Tibial artery (tissue), 4 donors: ENCODE measurements at places on chromosomes 4 and X.

- DNase-seq: no peak
- H3K36me3 ChIP-seq: no peaks in the 10 kb centered on the region
- H3K4me1 ChIP-seq: peaks cover 16% of the 10 kb centered on the region
- H3K27ac ChIP-seq: no peak overlapping the region
Observed at GRCh38 chr4:24476282-24476681, 108.1 kb downstream of the DHX15 start.

GRCh38 chrX:11619441-11619840, 46.3 kb downstream of the ARHGAP6 start:
- no peak overlapping the region for H3K4me3 ChIP-seq
- no peaks in the 10 kb centered on the region for H3K27me3 ChIP-seq
- no peaks in the 10 kb centered on the region for H3K4me1 ChIP-seq
- H3K36me3 ChIP-seq: no peaks in the 10 kb centered on the region

DNA sequence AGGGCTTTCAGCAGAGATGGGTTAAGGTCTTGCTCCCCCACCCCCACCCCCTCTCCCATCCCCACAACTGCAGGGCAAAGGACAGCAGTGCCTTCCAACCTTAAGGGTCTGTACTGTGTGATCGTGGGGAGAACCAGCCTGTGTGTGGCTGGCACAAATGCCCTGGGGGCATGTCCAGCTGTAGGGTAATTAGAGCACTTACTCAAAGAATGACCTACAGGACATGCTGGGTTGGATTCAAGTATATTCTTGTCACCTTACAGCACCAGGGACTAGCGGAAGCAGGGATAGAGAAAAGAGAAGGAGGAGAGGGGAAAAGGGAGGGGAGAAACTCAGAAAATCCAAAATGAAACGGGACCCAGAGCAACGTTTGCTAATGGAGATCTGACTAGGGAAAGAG, 191.3 kb upstream of the GATB start:
- no peak overlapping the region for H3K27ac ChIP-seq
- no peak overlapping the region for H3K4me3 ChIP-seq
- H3K4me1 ChIP-seq: no peaks in the 10 kb centered on the region
- DNase-seq: no peak
- no peaks in the 10 kb centered on the region for H3K36me3 ChIP-seq

GRCh38 chr4:11565899-11566298, 137.2 kb upstream of the HS3ST1 start:
- no peaks in the 10 kb centered on the region for H3K27me3 ChIP-seq
- no peak for DNase-seq
- H3K4me1 ChIP-seq: no peaks in the 10 kb centered on the region
- no peak overlapping the region for H3K4me3 ChIP-seq

- H3K4me1 ChIP-seq: no peaks in the 10 kb centered on the region
- DNase-seq: no peak
- no peak overlapping the region for H3K27ac ChIP-seq
- H3K4me3 ChIP-seq: no peak overlapping the region
- no peaks in the 10 kb centered on the region for H3K27me3 ChIP-seq
- peaks cover 30% of the 10 kb centered on the region for H3K36me3 ChIP-seq
Observed at GRCh38 chr4:40811956-40812355, 62.2 kb downstream of the NSUN7 start.

DNA sequence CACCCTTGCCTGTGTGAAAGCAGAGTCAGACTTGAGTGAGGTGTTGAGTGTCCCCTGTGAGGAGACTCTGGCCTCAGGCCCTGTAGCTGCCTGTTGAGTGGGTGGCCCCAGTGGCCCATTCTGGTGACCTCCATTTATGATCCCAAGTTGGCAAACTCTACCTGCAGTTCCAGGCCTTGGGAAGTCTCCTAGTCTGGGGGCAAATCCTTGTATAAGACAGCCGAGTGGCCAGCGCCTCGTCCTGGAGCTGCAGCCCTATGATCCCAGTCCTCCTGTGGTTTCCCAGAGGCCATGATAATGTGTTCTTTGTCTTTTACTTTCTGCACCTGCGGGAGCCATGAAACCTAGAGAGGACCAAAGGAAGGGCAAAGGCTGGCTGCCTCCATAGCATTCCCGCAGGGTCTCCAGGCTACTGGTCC, 58.7 kb downstream of the NBDY start:
- no peak for DNase-seq
- H3K4me3 ChIP-seq: no peak overlapping the region
- no peak overlapping the region for H3K27ac ChIP-seq
- peaks cover 9% of the 10 kb centered on the region for H3K36me3 ChIP-seq
- no peaks in the 10 kb centered on the region for H3K27me3 ChIP-seq

DNA sequence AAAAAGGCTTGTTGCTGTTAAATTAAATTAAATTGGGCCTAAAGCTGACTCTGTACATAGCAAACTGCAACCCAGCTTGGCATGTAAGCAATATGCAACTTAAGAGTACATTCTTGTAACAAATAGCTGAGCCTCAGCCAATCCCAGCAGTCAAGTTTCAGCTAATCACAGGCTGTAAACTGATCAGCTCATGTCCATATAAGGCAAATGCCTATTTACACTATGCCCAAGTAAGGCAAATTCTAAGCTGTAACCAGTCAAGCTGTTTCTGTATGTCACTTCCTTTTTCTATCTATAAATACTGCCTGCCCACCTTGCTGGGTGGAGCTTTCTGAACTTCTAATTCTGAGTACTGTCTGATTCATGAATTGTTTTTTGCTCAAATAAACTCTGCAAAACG, 429.1 kb upstream of the FTHL17 start:
- no peaks in the 10 kb centered on the region for H3K36me3 ChIP-seq
- no peak overlapping the region for H3K4me3 ChIP-seq
- peaks cover 14% of the 10 kb centered on the region for H3K4me1 ChIP-seq
- no peaks in the 10 kb centered on the region for H3K27me3 ChIP-seq
- H3K27ac ChIP-seq: no peak overlapping the region
- DNase-seq: no peak

DNA sequence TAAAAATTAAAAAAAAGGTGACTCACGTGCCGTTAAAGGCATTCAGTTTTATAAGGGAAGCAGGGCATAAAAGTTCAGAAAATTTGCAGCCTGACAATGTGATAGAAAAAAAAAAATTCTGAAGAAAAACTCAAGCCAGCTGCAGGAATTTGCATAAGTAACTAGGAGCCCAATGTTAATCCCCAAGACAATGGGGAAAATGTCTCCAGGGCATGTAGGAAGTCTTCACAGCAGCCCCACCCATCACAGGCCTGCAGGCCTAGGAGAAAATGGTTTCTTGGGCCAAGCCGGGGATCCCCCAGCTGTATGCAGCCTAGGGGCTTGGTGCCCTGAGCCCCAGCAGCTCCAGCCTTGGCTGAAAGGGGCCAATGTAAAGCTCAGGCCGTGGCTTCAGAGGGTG, 31.2 kb downstream of the CHM start:
- no peak overlapping the region for H3K4me3 ChIP-seq
- H3K27ac ChIP-seq: no peak overlapping the region
- H3K4me1 ChIP-seq: no peaks in the 10 kb centered on the region

GRCh38 chrX:105269386-105269785, 48.9 kb upstream of the TEX13A start:
- no peaks in the 10 kb centered on the region for H3K27me3 ChIP-seq
- no peak for DNase-seq
- H3K4me1 ChIP-seq: no peaks in the 10 kb centered on the region
- no peak overlapping the region for H3K27ac ChIP-seq

DNA sequence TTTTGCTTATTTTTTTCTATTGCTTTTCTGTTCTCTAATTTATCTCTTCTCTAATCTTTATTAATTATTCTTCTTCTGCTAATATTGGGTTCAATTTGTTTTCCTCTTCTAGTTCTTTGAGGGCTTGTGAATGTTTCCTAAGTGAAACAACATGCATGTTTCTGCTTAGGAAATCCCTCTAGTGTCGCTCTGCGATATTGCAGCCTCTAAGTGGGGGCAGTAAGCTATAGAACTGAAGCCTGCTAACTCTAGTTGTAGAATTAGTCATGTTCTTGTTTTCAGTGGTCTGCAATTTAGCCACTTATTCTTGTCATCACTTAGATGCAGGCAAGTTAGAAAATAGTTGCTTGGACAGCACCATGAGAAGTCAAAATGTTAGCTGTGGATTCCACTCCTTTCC, 222.6 kb downstream of the SPIN4 start:
- no peaks in the 10 kb centered on the region for H3K27me3 ChIP-seq
- H3K27ac ChIP-seq: no peak overlapping the region
- no peak for DNase-seq
- no peaks in the 10 kb centered on the region for H3K36me3 ChIP-seq

GRCh38 chr4:16801356-16801755, 97.1 kb downstream of the LDB2 start:
- no peaks in the 10 kb centered on the region for H3K4me1 ChIP-seq
- DNase-seq: no peak
- no peak overlapping the region for H3K4me3 ChIP-seq
- H3K27ac ChIP-seq: no peak overlapping the region
- H3K36me3 ChIP-seq: no peaks in the 10 kb centered on the region

DNA sequence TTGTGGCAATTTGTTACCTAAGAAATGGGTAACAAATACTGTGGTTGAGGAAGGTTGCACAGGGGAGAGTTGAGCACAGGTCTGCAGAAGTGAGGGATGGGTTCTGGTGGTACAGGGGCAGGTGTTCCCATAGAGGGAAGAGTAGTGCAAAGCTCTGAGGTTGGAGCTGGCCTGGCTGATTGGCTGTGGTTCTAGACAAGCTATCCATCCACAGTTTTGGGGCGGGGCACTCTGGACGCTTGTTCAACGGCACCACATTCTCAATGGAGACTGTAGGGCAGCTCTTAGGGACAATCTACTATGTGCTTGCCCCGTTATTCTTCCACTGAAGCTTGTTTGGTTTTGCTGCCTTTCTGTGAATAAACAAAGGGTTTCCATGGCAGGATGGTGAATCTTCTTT, 35.4 kb downstream of the NAT8L start:
- DNase-seq: no peak
- no peaks in the 10 kb centered on the region for H3K4me1 ChIP-seq
- H3K27ac ChIP-seq: no peak overlapping the region

DNA sequence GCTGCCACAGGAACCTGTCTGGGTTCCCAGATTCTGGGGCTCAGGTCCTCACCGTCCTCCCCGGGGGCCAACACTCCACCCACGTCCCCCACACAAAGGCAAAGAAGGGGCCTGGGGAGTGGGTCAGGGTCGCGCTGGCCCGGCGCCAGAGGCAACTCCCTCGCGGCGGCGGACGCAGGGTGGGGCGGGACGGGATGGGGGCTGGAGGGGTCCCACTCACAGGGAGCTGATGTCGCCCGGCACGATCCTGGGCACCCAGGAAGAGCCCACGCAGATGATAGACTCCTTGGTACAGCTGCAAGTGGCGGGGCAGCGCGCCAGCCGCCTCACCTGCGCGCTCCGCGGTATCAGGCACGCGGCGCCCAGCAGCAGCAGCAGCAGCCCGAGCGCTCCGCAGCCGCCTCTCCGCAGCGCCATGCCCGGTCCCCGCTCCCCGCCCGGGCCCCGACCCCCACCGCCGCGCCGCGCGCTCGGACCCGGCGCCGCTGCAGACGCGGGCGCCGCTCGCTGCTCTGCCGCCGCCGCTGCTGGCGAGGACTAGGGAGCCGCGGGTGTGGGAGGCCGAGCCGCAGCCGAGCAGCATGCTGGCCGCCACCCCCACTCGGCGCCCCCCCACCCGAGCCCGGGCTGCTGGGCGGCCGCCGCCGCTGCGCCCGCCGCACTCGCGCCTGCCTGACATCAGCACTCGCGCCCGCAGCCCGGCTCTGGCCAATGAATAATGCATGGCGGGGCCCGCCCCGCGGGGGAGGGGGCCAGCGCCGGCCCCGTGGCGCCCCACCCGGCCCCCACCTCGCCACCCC, at the start of gene LGI2:
TSS of gene LGI2 (minus strand) at position 670 of the 800 bp plus-strand sequence. CDS start at position 417, 253 bp downstream.
- no peaks in the 10 kb centered on the region for H3K27me3 ChIP-seq
- H3K4me3 ChIP-seq: peak within 1 kb of the TSS; percentile 61
- H3K36me3 ChIP-seq: no peaks in the 10 kb centered on the region
- H3K27ac ChIP-seq: peak within 1 kb of the TSS; percentile 74
- peaks cover 9% of the 10 kb centered on the region for H3K4me1 ChIP-seq

- H3K36me3 ChIP-seq: no peaks in the 10 kb centered on the region
- no peaks in the 10 kb centered on the region for H3K4me1 ChIP-seq
- H3K27me3 ChIP-seq: no peaks in the 10 kb centered on the region
Observed at GRCh38 chrX:2863646-2864045, 34.9 kb downstream of the GYG2 start.

DNA sequence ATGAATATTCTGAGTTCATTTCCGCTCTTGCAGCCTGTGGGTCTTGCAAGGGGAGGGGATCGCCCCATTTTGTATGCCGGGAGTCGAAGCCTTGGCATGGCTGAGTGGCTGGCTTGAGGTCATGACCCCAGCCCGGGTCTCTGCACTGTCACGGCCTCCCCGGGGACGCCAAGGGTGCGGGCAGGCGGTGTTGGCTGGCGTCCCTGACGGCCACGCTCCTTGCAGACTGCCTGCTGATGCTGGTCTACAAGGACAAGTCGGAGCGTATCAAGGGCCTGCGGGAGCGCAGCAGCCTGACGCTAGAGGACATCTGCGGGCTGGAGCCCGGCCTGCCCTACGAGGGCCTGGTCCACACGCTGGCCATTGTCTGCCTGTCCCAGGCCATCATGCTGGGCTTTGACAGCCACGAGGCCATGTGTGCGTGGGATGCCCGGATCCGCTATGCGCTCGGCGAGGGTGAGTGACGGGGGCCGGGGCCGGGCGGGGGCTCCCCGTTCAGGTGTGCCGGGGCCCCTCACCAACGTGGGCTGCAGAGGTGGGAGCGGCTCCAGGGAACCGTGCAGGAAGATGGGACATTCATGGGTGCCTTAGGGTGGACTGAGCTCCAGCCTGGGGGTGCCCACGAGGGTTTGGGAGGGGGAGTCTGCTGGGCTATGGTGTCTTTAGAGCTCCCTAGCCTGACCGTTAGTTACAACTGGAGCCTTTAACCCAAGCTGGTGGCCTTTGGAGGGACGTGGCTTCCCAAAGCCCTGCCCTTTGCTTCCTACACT, 10.3 kb downstream of the DOK7 start:
- H3K27me3 ChIP-seq: no peaks in the 10 kb centered on the region
- no peaks in the 10 kb centered on the region for H3K36me3 ChIP-seq
- no peak for DNase-seq
- H3K4me1 ChIP-seq: no peaks in the 10 kb centered on the region

GRCh38 chr4:66688674-66689073, 856.6 kb downstream of the CENPC start:
- no peaks in the 10 kb centered on the region for H3K4me1 ChIP-seq
- DNase-seq: no peak
- no peak overlapping the region for H3K27ac ChIP-seq
- H3K4me3 ChIP-seq: no peak overlapping the region
- H3K27me3 ChIP-seq: no peaks in the 10 kb centered on the region

GRCh38 chr4:184154199-184154598, 63.5 kb downstream of the ENPP6 start:
- peaks cover 17% of the 10 kb centered on the region for H3K4me1 ChIP-seq
- no peak overlapping the region for H3K27ac ChIP-seq
- DNase-seq: no peak
- no peaks in the 10 kb centered on the region for H3K27me3 ChIP-seq
- H3K4me3 ChIP-seq: no peak overlapping the region
